ENCODE measurements at places on chromosomes 5 and 9.
A peak's percentile ranks its signal among the peaks of the same experiment; 100 is the strongest.

DNA sequence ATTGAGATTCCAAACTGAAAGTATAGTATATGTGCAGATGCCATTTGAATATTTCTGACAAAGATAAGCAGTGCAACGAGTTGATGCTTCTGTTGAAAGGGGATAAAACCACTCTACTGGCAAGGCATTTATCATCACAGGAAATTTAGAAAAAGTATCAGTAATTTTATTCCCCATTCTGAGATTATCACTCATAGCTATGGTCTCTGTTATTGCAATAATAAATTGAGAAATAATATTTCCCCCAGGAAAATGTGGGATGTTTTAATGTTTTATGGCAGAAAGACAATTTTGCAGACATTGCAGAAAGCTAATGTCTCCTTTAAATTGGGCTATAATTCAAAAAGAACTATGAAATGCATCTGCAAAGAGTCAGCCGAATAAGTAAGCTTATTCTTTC, 1612.7 kb upstream of the ACO1 start:
- DNase-seq: no peak

GRCh38 chr9:3331801-3332200, 194.0 kb downstream of the RFX3 start:
- no peak for DNase-seq

- no peak for DNase-seq
Measured at GRCh38 chr5:83889971-83890745, 169.5 kb upstream of the HAPLN1 start.

DNA sequence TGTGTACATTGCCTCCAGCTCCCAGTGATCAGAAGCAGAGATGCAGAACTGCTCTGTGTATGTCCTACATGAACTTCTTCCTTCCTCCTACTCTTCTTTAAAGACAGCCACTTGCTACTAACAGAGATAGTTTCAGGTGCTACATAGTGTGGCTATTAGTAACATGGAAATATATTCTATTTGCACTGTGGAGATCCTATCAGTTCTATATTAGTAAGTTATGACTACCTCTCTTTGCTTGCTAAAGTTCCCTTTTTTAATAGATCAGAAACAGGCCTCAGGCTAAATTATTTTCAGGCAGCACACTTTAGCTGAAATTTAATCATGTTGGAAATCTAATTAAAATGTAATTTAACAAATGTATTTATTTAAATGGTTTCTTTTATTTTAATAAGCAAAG, 64.4 kb upstream of the TNFSF8 start:
- no peak for DNase-seq

- DNase-seq: no peak
Measured at GRCh38 chr5:157747173-157747740, 3.7 kb downstream of the LSM11 start.

DNA sequence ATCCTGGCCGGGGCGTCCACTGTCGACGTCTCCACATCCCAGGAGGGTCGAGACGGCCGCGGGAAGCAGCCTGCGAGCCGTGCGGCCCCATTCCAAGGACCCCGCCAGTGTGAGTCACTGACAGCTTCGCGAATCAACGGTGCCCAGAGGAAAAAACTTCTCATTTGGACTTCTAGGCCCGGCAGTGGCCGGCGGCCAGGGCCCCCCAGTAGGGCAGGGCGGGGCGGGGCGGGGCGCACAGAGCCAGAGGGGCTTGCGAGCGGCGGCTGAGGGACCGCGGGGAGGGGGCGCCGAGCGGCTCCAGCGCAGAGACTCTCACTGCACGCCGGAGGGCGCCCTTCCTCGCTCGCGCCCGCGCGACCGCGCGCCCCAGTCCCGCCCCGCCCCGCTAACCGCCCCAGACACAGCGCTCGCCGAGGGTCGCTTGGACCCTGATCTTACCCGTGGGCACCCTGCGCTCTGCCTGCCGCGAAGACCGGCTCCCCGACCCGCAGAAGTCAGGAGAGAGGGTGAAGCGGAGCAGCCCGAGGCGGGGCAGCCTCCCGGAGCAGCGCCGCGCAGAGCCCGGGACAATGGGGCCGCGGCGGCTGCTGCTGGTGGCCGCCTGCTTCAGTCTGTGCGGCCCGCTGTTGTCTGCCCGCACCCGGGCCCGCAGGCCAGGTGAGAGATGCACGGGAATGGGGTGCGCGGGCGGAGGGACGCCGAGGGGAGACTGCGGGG, at the start of gene F2R:
Gene F2R, plus strand, starts transcription at position 391 of the 720 bp plus-strand sequence. Its CDS starts 182 bp downstream, at position 573.
- peak; percentile 90 for DNase-seq

DNA sequence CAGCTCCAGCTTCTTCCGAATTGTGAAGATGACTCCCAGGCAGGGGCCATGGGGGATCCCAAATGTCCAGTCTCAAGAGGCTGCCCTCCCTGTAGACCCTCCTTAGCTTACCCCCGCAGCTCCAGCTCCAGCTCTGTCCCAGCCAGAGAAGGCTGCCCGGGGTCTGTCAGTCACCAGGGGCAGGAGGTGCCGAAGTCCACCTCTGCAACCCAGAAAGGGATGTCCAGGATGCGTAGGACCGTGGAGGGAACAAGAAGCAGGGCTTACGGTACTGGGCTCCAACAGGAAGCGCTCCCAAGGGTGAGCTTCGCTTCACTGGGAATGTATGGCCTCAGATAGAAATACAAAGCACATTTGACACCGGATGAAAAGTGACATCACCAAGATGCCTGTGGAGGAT, 6.0 kb downstream of the IPPK start:
- DNase-seq: no peak

- DNase-seq: no peak
Measured at GRCh38 chr5:134249469-134250379, 23.9 kb upstream of the PPP2CA start.

- no peak for DNase-seq
Measured at GRCh38 chr5:79955356-79955895, 35.6 kb downstream of the MTX3 start.

- no peak for DNase-seq
Measured at GRCh38 chr5:29853711-29854220, 1339.7 kb upstream of the CDH6 start.

- no peak for DNase-seq
Measured at GRCh38 chr9:82722561-82722960, 340.4 kb downstream of the RASEF start.

DNA sequence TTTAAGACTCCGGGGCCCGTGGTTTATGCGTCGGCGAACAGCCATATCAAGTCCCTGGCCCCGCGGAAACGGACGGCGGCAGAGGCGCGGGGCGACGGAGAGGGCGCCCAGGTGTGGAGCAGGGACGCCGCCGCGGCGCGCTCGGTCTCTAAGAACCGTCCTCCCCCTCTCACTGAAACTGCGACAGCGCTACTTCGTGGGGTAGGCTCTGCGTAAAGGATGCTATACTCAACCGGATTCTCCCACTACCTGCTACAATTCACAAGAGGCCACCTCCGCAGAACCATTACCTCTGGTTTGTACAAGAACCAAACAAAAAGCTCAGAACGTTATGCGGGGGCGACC, 404 bp downstream of the MRNIP start:
- no peak for DNase-seq

- no peak for DNase-seq
Measured at GRCh38 chr5:112338681-112339337, 80.3 kb downstream of the EPB41L4A start.

GRCh38 chr9:89721176-89721700, 116.4 kb downstream of the GADD45G start:
- no peak for DNase-seq

GRCh38 chr5:77958642-77959330, 182.6 kb upstream of the TBCA start:
- DNase-seq: no peak

- DNase-seq: no peak
Measured at GRCh38 chr9:126676685-126677143, 63.0 kb downstream of the LMX1B start.

DNA sequence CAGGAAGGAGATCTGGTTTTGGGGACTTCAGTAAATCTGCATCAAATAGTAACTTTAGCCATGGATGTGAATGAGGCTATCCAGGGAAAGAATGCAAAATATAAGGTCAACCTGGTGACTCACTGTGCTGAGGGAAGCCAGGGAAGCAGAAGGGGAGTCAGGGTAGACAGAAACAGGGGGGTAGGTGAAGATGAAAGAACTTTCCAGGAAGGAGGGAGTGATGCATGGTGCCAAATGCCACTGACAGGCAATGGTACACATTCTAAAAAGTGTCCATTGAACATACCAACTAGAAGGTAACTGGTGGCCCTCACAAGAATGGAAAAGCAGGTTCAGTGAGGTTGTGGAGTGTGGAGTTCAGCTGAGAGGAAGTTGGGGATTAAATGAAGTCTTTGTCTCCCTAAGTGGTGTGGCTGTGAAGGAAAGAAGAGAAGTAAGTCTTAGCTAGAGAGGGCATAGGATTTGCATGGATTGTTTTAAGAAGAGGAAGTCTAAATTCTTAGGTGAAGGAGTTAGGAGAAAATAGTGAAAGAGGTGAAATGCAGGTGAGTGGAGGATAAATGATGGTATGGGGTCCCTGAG, 35.5 kb downstream of the PALM2AKAP2 start:
- DNase-seq: no peak

GRCh38 chr5:172586125-172587060, 54.7 kb upstream of the NEURL1B start:
- no peak for DNase-seq

GRCh38 chr9:71431931-71432330, 310.5 kb upstream of the TRPM3 start:
- no peak for DNase-seq

DNA sequence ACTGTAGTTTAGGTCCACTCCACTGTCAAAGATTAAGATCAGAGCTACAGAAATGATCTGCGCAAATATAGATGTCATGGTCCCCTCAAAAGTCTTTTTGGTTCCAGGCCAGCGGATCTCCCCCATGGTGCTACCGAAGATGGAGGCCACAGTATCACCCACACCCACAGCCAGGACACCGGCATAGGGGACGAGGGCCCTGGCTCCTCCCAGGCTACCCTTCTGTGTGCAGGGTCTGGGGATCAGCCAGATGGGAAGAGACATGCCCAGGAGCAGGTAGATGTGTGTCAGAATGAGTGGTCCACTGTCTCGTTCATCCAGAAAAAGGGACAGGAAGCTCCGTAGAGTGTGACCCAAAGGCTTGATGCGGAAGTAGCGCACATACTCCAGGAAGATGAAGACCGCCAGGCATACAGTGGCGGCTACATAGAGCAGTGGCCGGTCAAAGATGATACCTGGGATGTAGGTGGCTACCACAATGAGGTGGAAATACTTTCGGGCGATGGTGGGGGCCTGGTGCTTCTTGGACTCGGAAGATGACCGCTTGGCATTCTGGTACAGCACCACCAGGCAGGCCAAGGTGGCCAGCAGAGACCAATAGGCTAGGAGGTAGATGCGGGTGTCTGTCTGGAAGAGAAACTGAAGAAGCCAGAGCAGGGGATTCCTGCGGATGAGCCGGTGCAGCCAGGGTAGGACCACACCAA, 1.5 kb downstream of the DOLK start:
- DNase-seq: no peak
